Ovary (tissue), 10 donors: ENCODE measurements at places on chromosomes 11 and 22. TPM values are rescaled to one million over a fixed set of nuclear protein-coding genes. Genes with fewer than 3 reads are reported as not detected.

FERMT3 gene
- total RNA-seq = 9.3 TPM

SCUBE1 gene
- total RNA-seq = 6.9 TPM

OR51M1 gene
- total RNA-seq = 0.12 TPM

SLC17A6 gene
- not detected for total RNA-seq

ST14 gene
- 0.18 TPM for total RNA-seq

DNA sequence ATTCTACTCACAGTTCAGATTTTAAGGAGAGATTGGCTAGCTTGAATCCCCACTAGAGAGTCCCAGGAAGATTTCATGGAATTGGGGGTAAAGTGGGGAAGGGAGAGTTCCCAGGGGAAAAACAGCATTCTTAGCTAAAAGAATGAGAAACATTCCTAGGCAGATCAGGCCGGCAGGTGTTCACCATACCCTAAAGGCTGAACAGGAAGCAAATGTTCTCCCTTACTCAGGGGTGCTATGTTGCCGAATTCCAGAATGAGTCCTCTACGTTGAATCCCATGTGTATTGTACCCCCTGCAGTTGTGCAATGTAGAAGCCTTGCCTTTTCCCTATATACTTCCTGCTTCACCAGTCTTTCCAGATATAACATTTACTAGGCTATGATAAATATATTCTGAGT is 135.2 kb upstream of the NCAM1 start:
- no peaks in the 10 kb centered on the region for H3K36me3 ChIP-seq
- H3K27me3 ChIP-seq = no peaks in the 10 kb centered on the region
- no peak for DNase-seq
- H3K4me1 ChIP-seq = no peaks in the 10 kb centered on the region
- H3K27ac ChIP-seq = no peak overlapping the region
- no peak overlapping the region for H3K4me3 ChIP-seq

- no peaks in the 10 kb centered on the region for H3K36me3 ChIP-seq
- H3K27ac ChIP-seq = no peak overlapping the region
- no peak overlapping the region for H3K4me3 ChIP-seq
- no peaks in the 10 kb centered on the region for H3K4me1 ChIP-seq
These were observed 66.3 kb downstream of the C11orf91 start for GRCh38 chr11:33634291-33634834.

DNA sequence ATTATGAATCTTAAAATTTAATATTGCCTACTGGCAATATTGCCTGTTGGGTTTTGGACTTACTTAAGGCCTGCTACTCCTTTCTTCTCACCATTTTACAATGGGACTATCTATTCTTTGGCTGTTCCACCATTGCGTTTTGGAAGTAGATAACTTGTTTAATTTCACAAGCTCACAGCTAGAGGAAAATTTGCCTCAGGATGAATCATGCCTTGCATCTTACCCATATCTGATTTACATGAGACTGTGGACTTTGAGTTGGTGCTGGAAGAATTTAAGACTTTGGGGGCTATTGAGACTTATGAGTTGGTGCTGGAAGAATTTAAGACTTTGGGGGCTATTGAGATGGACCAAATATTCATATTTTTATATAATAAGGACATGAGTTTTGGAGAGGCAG is 662.6 kb downstream of the METTL15 start:
- H3K27me3 ChIP-seq = no peaks in the 10 kb centered on the region
- H3K36me3 ChIP-seq = no peaks in the 10 kb centered on the region
- no peak overlapping the region for H3K4me3 ChIP-seq
- no peak for DNase-seq
- no peak overlapping the region for H3K27ac ChIP-seq

- H3K27ac ChIP-seq = no peak overlapping the region
- H3K36me3 ChIP-seq = no peaks in the 10 kb centered on the region
- no peak for DNase-seq
- H3K27me3 ChIP-seq = no peaks in the 10 kb centered on the region
- H3K4me1 ChIP-seq = peaks cover 1% of the 10 kb centered on the region
These were observed 7.8 kb downstream of the CLMP start for GRCh38 chr11:123187248-123187647.

DNA sequence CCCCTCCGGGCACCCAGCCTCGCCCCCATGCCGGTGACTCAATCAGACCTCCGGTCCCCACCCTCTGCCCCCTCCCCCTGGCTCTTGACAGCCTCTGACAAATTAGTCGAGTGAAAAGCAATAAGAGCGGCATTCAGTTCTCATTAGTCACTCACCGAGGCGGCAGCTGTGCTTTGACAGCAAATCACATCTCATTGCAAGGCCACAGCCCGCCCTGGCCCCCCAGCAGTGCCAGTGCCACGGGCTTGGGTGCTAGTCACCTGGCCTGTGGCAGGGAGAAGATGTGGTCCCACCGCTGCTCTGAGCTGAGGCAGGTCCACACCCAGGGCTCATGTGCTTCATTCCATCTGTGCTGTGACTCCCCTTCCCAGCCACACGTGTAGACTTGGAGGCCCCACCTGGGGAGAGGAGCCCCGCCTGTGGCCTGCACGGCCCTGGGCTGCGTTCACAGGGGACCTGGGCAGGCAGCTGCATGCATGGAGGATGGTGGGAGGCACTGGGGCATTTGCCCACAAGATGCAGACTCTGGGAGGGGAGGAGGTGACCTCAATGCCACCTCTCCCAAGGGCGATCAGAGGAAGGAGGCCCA is 7.4 kb upstream of the TH start:
- no peaks in the 10 kb centered on the region for H3K27me3 ChIP-seq
- no peak for DNase-seq
- H3K27ac ChIP-seq = no peak overlapping the region
- no peaks in the 10 kb centered on the region for H3K36me3 ChIP-seq

DNA sequence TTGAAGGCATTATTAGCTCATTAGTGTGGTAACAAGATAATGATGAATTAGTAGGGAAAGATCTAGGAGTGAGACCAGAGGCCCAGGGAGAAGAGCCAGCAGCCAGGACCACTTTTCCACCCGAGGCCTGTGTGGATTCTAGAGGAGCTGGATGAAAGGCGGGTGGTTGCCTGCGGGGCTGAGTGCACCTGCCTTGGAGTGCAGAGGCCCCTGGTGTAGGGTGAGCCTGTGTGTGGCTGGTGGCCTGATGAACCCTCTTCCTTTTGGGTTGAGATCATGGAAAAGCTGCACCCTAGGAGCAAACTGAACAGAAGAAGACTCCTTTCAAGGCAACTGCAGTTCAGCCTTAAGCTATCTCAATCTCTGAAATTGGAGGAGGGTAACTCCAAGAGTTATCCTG is 5.9 kb upstream of the TP53AIP1 start:
- DNase-seq = no peak
- H3K27ac ChIP-seq = no peak overlapping the region
- no peaks in the 10 kb centered on the region for H3K36me3 ChIP-seq
- H3K4me3 ChIP-seq = no peak overlapping the region
- H3K4me1 ChIP-seq = no peaks in the 10 kb centered on the region
- no peaks in the 10 kb centered on the region for H3K27me3 ChIP-seq

GRCh38 chr22:49810363-49811019 is 17.2 kb downstream of the BRD1 start:
- no peak overlapping the region for H3K4me3 ChIP-seq
- H3K27me3 ChIP-seq = no peaks in the 10 kb centered on the region
- H3K4me1 ChIP-seq = peaks cover 12% of the 10 kb centered on the region
- no peaks in the 10 kb centered on the region for H3K36me3 ChIP-seq
- H3K27ac ChIP-seq = no peak overlapping the region
- DNase-seq = no peak

GRCh38 chr11:21415606-21416005 is 746.2 kb downstream of the NELL1 start:
- H3K4me1 ChIP-seq = no peaks in the 10 kb centered on the region
- DNase-seq = no peak
- no peak overlapping the region for H3K4me3 ChIP-seq
- H3K27ac ChIP-seq = no peak overlapping the region
- H3K36me3 ChIP-seq = no peaks in the 10 kb centered on the region

DNA sequence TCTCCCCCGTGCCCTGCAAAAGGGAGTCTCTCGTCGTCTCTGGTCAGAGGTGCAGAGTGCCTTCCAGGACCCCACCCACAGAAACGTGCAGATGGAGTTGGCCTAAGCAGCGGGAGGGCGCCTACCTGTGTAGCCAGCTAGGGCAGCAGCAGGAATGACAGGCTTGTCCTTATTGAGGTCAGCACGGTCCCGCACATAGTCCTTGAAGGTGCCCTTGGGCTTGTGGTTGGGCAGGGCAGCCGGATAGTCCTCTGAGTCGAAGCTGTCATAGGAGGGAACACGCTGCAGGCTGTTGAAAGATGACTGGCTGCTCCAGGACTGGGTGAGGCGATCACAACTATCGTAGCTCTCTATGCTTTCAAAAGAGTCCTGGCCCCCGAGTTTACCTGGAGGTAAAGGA is 107.3 kb downstream of the ETS1 start:
- H3K4me1 ChIP-seq = peaks cover 27% of the 10 kb centered on the region
- H3K27me3 ChIP-seq = no peaks in the 10 kb centered on the region
- no peaks in the 10 kb centered on the region for H3K36me3 ChIP-seq
- peak overlapping the region; percentile 16 for H3K27ac ChIP-seq
- no peak for DNase-seq
- no peak overlapping the region for H3K4me3 ChIP-seq

- no peaks in the 10 kb centered on the region for H3K4me1 ChIP-seq
- H3K4me3 ChIP-seq = no peak overlapping the region
- DNase-seq = no peak
These were observed 42.5 kb downstream of the CABIN1 start for GRCh38 chr22:24053481-24054226.
